ENCODE measurements at places on chromosomes 2 and 18.

DNA sequence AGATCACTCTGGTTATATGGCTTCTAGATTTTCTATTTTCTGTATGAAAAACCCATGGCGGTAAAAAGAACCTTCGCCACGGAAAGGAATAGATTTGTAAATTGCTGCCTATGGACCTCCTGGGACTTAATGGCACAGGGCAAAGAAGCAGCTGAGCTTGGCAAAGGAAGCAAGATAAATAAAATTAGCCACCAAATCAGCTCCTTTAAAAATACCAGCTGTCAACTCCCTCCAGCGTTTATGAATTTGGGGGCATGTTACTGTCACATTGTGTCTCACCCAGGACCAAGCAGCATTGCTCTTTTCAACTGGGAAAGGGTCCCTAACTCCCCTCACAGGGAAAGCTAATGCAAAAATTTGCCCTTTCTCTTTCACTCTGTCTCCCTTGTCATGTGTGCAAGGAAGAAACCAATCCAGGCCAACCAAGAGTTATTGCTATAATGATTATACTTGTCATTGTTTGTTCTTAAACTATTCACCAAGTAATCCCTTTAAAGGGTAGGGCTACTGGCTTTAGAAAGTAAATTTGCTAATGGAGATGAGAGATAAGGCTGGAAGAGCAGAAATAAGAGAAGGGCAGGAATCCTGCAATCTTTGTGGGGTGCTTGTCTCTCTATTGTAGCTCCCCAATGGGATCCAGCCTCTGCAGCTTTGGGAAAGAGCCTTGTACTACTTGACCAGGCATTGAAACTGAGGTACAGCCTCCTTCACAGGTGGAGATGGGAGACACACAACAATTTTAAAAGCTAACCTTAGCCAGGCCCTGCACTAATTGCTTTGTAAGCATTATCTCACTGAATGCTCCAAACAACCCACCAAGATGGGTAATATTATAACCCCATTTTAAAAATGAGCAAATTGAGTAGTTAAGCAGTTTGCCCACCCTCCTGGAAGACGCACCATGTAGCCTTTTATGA is 119.1 kb upstream of the KLF7 start:
- DNase-seq, result no peak

GRCh38 chr18:55442561-55442960 is 145.4 kb downstream of the TCF4 start:
- no peak for DNase-seq

DNA sequence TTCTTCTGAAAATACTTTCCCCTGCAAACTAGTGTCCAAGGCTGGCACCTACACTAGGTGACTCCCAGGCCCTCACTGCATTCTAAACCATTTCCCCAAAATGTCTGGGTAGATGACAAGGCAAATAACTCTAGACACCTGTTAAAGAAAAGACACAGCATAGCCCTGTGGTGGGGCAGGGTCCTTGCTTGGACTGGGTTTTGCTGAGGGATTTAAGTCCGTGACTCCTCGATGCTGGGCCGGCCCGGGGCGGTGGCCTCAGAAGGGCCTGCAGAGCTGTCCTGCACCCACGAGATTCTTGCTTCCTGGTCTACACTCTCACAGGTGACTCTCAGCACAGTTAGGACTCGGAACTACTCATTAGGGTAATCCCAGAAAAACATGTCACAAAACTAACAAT is 55.2 kb downstream of the MBP start:
- no peak for DNase-seq

DNA sequence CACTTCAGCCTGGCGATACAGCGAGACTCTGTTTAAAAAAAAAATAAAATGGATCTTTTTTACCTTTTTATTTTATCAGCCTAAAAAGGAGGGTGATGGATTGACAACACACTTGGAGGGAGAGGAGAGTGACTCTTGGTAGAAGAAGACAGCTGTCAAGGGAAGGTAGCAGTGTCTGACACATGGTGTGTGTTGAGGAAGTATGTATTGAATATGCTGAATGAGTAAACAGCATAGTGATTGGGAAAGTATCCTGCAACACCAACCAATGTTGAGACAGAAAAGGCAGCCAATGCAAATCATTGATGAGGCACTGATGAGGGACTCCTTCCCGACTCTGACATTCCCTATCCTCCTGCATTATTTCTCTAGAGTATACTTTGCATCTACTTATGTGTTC is 306.4 kb downstream of the LPIN1 start:
- no peak for DNase-seq

DNA sequence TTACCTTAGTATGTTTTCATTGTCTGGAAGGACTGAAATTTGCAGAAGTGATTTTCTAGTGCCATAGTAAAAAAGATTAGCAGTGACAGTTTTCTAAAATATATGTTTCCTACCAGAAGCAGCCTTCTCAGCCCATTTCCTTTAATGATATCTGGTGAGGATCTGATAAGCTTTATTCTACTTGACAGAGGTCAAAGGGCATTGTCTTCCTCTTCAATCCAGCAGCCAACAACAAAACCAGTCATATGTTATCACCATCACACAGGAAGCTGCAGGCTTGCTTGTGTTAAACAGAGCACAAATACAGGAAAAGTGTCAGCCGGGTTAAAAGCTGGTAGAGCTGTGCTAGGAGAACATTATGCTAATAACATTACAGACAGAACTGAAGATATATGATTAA is 35.6 kb upstream of the ZSWIM2 start:
- no peak for DNase-seq

GRCh38 chr2:27139310-27139709 is at the start of gene PRR30:
Gene PRR30 (minus strand): TSS chr2:27139410. CDS start chr2:27138329, 1,081 bp downstream.
- no peak for DNase-seq

GRCh38 chr2:9889812-9890261 is 46.6 kb downstream of the TAF1B start:
- no peak for DNase-seq

- DNase-seq, result no peak
Observed at GRCh38 chr2:152304836-152305235, 30.1 kb upstream of the FMNL2 start.

- no peak for DNase-seq
Observed at GRCh38 chr2:226573158-226573557, 226.5 kb downstream of the IRS1 start.

GRCh38 chr2:152718909-152719645 is 657 bp downstream of the ARL6IP6 start:
- no peak for DNase-seq

GRCh38 chr2:174568425-174568824 is 29.2 kb downstream of the WIPF1 start:
- DNase-seq, result no peak

GRCh38 chr18:38884050-38884449 is 1318.5 kb upstream of the CELF4 start:
- no peak for DNase-seq

DNA sequence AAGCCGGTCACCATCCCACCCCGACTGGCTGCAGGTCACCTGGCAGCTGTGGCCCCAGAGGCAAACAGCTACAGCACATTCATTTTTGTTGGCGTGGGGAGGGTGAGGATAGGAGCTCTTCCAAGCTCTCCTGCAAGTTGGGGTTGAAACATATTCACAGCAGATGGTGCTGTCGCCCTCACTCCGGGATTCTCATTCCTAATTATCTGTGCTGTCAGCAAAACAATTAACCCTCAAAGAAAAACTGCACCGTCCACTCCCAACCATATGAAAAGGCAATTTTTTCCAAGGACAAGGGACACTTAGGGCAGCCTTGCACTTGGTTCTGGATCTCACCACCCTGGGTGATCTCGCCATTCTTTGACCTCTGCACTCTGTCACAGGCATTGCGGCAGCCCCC is 68.6 kb downstream of the ZBTB7C start:
- no peak for DNase-seq

- DNase-seq, result no peak
Observed at GRCh38 chr2:11187731-11188130, 32.5 kb downstream of the SLC66A3 start.

DNA sequence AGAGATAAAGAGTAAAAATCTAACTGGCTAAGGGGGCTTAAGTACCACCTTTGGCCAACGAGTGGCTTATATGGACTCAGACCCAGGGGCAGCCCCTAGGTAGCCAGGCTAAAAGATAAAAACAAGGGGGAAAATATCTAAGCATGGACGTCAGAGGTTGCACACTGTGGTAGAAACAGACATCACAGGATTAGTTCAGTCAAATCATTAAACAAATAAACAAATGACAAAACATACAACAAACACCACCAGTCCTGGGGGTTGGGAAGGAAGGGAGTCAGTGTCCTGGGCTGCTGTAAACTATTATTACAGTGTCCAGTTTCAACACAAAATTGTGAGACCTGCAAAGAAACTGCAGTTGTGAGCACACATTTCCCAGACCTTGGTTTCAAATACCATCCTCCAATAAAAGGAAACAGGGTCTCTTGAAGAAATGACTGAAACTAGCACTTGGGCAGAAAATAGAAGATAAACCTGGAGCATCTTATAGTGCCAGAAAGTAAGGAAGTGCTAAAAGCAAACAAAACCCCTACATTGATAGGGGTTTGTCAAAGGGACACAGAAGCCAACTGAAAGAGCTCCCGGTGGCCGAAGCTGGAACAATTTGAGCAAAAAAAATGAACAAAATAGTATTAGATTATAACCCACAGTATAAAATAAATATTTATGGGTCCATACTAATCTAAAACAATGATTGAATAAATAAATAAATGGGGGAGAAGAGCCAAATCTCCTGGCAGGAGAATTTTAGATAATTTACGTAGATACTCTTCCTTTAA is 154.8 kb upstream of the KLF7 start:
- no peak for DNase-seq

DNA sequence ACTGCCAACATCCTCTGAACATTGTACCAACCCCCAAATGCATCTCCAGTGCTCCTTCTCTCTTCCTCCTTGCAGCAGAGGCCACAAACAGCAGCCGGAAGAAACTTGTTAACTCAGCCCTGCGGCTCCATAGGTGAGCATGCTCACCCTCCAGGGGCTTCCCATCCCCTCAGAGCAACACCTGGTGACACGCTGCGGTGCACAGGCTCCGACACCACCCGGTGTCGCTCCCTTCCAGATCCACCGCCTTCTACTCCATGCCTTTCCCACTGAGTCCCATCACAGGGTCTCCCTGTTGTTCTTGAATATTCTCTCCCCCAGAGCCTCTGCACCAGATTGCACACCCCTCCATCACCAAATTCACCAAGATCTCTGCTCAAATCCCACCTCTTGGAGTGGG is 171.5 kb upstream of the FHL2 start:
- no peak for DNase-seq

GRCh38 chr2:11160731-11161455 is 5.6 kb downstream of the SLC66A3 start:
- DNase-seq, result no peak

DNA sequence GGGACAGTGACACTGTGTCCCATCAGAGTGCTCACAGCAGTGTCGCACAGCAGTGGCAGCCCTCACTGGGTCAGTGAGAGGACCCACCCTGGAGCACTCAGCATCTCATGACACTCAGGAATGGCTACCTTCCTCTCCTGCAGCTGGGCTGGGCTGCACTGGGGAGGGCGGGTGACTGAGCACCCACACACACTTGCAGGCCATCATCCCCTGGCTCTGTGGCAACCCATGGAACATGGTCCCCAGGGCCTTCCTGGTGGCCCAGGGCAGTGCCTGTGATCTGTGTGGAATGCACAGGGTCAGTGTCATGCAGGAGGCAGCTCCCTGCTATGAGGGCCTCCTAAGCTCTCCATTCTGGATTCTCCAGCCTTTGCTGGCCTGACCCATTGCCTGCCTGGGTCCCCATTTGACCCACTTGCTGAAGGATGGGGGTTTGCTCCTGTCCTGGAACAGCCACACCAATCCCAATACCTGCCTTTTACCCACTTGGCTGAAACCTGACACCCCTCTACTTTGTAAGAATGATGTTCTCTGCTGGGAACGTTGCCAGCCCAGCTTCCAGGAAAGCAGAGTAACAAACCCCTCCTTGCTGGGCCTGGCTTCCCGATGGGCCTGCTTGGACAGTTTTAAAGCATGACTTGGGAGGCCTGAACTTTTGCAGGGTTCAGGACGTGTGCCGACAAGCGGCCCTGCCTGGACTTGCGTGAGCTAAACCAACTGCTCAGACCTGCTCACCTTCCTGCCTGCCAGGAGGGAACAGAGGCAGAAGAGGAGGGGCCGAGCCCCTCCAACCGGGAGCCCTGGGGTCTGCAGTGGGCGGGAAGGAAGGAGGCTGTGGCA is 13.7 kb downstream of the HS6ST1 start:
- DNase-seq, result no peak

GRCh38 chr2:77995161-77995560 is 473.0 kb upstream of the LRRTM4 start:
- DNase-seq, result no peak

DNA sequence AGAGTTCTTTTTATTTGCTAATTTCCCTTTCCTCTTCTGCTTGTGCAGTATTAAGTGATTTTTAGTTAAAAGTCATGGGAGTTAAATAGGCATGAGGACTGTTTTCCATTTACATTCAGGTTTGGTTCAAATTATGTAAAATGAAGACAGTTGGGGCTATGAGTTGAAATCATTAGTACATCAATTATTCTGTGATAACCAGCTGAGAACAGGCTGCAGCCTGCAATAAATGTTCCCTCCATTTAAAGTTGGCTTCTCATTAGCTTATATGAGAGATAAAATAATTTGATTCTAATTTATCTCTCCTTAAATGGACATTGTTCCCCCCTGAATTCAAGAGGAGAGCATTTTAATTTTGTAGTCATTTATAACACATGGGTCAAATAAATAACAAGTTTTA is 48.3 kb downstream of the RHBDD1 start:
- DNase-seq, result no peak

DNA sequence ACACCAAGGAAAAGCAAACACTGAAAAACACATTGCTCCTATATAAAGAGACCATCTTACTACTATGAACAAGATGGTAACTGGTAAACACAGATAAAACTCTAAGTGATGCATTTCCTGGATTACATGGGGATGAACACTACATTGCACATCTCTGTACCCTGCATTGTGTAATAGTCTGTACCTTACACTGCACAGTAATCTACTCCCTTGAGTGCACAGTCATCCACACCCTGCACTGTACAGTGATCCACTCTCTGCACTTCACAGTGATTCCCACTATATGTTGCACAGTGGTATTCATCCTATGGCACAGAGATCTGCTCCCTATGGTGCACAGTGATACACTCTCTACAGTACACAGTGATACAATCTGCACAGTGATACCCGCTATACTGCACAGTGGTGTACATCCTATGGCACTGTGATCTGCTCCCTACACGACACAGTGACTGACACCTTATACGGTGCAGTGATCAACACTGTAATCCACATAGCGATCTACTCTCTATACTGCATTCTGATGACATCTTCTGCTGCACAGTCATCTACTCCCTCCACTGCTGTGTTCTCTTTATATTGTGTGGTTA is 462.2 kb upstream of the RGPD4 start:
- DNase-seq, result no peak

DNA sequence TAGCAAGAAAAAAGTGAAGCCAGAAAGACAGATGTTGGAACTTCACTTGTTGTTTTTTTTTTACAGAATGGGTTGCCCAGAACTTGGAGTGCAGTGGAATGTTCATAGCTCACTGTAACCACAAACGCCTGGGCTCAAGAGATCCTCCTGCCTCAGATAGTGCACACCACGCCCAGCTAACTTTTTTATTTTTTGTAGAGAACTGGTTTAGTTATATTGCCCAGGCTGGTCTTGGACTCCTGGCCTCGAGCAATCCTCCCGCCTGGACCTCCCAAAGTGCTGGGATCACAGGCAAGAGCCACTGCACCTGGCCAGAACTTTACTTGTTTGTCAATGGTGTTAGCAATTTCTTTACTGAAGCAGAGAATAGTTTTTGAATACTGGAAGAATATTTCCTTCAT is 11.9 kb upstream of the ASPRV1 start:
- DNase-seq, result no peak

All from activated T-cell treated with anti-CD3 and anti-CD28 coated beads for 48 hours (primary cell).